Stimulated activated CD8-positive, alpha-beta memory T cell treated with anti-CD3 and anti-CD28 coated beads, Interleukin-4, amount 100 ng/mL, for 1 hour (primary cell): ENCODE measurements at places on chromosomes 1 and 21.

DNA sequence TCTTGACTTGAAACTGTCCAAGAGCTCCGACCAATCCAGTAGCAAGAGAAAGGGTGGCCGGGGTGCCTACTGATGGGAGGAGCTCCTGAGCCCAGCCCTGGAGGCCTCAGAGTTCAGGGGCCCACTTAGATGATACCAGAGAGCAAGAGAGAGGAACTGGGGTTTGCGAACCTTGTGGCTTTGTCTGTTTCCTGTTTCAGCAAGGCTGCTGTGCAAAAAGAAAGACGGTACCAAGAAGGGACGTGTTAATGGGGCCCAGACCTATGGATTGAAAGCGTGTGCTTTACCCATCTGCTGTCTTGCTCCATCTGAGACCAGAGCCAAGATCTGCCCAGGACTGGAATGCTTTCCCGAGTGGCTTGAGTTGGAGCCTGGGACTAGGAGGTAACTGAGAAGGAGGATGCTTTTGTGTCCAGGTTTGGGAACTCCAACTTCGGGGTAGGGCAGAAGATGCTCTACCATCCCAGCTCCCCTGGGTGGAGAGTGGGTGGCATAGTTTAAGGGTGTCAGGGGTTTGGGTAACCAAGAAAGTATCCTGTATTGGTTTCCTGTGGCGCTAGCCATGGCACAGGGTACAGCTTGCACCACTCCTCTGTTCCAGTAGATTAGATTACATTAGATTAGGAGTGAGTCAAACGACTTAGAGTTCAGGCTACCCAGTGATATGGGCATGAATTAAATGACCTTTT is at the start of gene TRAF3IP3:
TSS of gene TRAF3IP3 (plus strand) at position 128 of the 689 bp plus-strand sequence. CDS start 3,987 bp downstream, outside the sequence.
- peak; percentile 52 for DNase-seq

GRCh38 chr1:231954751-231955150 is 328.2 kb downstream of the DISC1 start:
- DNase-seq, result no peak

DNA sequence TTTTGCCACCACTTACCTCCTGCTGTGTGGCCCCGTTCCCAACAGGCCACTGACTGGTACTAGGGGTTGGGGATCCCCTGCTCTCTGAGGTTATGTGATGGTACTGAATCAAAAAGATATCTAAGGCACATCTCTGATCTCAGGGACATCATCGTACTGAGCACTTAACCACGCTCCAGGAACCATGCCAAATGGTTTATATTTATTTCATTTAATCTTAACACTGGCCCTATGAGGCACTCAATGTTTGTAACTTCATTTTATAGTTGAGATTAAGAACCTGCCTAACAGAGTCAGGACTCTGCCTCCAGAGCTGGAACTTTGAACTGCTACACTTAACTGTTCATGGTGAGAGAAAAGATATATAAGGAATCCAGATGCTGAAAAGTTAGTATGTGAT is 98.0 kb upstream of the HP1BP3 start:
- DNase-seq, result no peak

DNA sequence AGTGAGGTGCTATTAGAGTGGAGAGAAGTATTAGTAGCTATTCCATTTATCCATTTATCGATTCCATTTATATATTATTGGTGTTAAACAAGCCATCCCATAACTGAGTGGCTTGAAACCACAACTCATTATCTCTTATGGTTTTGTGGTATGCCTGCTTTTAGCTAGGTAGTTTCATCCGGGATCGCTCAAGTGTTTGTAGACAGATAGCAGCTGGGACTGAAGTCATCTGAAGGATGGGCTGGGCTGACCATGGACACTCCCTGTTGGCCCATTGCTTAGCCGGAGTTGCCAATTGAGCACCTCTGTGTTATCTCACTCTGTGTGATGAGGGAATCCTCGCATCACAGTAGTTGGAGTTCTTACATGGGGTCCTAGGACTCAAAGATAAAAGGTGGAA is 622.5 kb downstream of the PLA2G4A start:
- no peak for DNase-seq

DNA sequence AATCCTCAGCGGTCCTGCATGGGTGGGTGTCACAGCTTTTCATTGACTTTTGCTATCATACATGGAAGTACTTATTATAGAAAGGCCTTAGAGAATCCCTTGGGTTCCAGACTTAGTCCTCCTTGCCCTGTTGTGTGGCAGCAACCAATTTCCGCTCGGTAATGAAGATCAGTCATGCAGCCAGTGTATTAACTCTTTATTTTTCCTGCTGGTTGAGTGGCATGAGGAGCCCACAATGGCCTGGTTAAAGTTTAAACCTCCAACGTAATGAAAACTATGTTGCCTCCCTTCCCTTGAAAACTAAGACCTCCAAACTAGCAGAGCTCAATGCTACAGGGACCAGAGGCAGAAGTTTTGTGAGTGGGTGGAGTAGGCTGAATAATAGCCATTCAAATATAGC is 20.0 kb downstream of the CITED4 start:
- no peak for DNase-seq

DNA sequence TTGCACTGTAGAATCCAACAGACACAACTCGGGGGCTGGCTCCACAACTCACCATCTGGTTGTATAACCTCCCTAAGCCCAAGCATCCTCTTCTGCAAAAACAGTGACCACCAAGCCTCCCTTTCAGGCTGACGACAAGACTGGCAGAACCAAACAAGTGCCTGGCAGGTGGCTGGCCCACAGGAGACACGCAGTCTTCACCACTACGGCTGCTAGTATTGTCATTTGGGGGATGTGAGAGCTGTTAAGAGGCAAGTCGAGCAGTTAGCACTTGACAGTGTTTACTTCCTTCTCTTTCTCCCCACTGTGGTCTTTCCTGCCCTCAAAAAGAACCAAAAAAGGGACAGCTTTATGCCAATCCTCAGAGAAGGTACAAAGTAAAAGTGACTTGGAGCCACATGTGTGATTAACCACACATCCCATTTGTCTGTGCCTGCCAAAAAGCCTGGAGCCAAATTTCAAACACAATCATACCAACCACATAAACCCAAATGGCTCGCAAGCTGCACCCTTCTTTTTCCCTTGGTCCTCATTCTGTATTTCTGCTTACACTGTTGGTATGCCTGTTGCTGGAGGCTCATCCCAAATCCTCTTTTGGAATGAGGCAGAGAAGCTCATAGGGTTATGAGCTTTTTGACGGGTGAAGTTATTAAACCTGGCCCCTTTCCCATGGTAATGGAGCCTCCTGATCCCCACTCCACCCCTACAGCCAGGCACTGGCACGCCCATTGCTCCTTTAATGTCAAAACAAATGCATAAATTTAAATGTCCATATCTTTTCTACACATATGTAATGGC is 94.1 kb downstream of the TGFBR3 start:
- DNase-seq, result no peak
